ENCODE measurements at places on chromosomes 6 and 20.

GRCh38 chr6:64288351-64288750 lies 652.7 kb downstream of the PHF3 start:
- no peak for DNase-seq

GRCh38 chr20:17647391-17648314 lies 34.4 kb downstream of the RRBP1 start:
- no peak for DNase-seq

DNA sequence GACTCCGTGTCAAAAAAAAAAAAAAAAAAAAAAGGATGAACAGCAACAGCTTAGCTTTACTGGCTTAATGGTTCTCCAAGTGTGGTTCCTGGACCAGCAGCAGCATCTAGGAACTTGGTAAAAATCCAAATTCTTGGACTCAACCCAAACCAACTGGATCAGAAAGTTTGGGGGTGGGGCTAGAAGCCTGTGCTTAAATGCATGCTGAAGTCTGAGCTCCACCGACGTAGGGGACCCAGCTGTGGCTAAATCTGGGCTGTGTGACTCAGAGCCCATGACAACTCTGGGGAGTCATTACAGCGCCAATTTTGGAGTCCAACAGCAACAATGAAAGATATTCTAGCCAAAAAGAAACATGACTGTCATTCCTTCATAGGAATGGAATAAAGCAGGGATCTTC lies 13.6 kb upstream of the CHD6 start:
- no peak for DNase-seq

DNA sequence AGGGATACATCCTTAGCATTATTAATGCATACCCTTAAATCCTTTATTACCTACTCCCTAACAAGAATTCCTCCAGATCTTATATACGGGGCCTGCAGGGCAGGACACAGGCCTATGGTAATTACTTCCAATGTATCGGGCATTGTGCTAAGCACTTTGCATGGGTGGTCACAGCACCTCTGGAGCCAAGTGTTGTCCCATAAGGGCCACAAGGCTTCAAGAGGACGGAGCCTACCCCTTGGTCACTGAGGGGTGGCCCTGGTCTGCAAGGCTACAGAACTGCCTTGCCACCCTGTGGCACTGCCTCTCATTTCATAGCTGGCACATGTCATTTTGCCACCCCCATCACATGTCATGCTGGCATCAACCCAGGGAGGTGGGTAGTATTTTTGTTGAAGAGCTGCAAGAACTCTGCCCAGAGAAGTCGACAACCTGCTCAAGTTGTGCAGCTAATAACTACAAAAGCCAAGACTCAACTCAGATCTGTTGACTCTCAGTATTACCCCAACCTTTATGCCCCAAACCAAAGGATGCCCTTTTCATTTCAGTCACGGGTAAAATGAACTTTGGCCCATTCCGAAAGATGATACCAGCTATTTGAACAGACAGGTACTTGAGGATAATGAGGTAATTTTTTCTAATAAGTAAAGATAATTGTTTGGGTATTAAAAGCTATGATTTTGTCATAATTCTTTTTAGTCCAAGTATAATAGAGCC lies 144.1 kb upstream of the AKAP12 start:
- DNase-seq, result no peak

DNA sequence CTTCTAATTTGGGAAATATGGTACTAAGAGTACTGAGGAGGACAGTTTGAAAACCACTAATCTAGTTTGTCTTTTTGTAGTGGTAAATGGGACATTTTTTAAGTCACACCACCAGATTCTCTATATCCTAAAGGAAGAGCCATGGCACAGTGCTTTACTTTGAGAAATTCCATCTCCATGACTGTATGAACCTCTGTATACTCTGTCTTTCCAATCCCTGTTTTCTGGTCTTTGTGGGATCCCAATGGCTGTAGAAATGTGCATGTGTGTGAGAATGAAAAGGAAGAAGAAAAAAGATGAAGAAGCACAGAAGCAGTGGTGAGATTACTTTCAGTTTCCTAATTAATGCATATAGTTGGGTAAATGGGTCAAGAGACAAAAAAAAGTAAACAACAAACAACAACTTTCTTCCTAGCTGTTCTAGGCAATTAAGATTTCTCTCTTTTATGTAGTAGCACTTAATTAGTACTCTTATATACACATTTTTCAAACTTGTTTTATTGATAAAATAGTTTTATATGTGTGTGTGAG lies 141.2 kb upstream of the HCRTR2 start:
- DNase-seq, result no peak

- DNase-seq, result peak; percentile 75
Measured at GRCh38 chr6:25991785-25992412, 29.3 kb downstream of the TRIM38 start.

- DNase-seq, result no peak
Measured at GRCh38 chr6:119280668-119281067, 68.9 kb downstream of the MAN1A1 start.

DNA sequence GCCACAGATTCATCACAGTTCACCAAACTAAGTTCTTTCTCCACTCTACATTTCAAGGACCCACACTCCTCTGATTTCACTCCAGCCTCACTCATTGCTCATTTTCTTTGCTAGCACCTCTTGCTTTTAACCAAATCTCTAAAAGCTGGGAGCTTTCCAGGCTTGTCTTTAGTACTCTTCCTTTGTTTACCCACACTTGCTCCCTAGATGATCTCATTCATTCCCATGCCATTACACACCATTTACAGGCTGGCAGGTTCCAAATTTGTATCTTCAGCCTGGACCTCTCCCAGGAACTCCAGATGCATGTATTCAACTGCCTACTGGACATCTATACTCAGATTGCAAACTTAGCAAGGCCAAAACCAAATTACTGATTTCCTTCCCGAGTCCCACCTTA lies 5.3 kb upstream of the GUCA1B start:
- DNase-seq, result no peak

- DNase-seq, result no peak
Measured at GRCh38 chr6:125279961-125280360, 21.8 kb downstream of the HDDC2 start.

GRCh38 chr6:113558431-113558830 lies 298.7 kb upstream of the MARCKS start:
- no peak for DNase-seq

DNA sequence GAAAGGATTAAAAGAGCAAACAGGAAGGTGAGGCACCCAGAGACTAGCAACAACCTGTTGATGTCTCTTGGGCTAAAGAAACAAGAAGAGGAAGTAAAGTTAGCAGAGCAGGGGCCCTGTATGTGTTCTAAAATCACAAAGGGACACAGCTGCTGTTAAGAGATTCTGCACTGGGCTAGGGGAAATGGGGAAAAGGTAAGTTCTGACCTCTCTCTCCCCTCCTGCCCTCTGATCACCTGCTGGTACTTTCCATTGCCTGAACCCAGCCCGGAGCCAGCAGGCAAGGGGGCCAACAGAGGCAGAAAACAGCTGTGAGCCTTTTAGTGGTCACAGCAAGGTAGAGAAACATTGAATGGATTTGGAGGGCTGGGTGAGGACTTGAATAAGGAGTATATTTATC lies 13.5 kb upstream of the CNR1 start:
- DNase-seq, result no peak

DNA sequence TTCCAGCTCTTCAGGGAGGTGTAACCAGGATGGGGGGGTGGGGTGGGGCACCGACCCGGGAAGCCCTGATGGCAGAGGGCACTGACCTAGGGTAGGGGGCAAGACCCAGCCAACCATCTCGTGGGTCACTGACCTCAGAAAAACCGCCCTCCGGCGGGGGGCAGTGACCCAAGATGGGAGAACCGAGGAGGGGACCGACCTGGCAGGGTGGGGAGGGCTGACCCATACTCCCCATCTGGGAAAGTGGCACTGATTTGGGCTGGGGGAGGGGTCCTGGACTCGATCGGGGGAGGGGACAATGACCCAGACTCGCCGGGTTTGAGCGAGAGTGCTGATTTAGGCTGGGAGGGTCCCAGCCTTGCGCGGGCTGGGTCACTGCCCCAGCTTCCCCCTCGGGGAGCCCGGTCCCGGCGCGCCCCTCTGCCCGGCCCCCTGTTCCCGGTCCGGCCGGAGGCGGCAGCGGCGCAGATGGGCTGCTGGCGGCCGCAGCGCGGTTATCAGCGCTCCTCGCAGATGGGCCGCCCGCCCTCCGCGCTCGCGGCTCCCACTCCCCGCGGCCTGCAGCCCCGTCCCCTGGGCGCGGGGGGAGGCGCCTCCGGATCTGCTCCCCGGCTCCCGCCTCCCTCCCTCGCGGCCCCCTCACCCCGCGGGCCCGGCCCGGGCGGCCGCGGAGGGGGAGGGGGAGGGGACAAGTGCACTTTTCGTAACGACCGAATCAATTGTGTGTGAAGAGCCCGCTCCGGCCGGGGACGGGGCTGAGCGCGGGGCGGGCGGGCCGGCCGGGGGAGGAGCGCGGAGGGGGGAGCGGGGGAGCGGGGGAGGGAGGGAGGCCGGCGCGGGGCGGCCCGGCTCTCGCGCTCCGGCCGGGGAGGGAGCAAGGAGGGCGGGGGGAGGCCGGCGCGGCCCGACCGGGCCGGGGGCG lies 2.2 kb downstream of the NOL4L start:
- no peak for DNase-seq

DNA sequence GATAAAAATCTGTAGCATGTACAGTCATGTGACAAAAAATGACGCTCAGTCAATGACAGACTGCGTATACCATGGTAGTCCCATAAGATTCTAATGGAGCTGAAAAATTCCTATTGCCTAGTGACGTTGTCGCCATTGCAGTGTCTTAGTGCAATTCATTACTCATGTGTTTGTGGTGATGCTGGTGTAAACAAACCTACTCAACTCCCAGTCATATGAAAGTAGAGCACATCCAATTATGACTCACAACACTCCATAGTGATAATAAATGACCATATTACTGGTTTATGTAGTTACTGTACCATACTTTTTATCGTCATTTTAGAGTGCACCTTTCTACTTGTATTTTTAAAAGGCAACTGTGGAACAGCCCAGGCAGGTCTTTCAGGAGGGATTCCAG lies 45.0 kb downstream of the TFAP2A start:
- no peak for DNase-seq

DNA sequence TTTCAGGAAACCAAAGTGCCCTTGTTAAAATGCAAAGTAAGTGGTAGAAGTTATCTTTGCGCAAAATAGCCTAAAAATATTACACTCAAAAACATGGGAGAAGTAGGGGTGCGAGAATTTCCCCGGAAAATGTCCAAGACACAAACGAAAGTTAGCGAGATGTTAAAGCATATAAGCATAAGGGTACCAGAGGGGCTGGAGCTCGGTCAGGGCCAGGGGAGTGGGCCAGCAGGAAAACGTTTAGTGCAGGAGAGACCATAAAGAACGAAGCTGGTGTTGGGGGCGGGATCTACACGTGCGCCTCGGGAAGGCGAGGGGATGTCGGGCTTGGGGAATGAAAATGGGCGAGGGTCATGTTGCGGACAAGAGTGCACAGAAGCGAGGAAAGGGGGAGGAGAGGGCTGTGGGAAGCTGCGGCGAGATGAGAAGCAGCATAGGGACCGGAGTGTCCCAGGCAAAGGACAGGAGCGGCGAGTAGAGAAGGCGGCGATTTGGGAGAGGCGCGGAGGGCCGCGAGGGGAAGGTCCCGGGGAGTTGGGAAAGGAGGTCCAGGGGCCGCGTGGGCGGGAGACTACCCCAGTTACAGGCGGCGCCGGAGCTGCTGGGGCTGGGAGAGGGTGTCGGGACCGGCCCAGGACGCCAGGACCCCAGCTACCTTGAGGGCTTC lies 600 bp downstream of the XPO5 start:
- DNase-seq, result no peak

- no peak for DNase-seq
Measured at GRCh38 chr20:19322061-19322985, 109.9 kb downstream of the SLC24A3 start.

DNA sequence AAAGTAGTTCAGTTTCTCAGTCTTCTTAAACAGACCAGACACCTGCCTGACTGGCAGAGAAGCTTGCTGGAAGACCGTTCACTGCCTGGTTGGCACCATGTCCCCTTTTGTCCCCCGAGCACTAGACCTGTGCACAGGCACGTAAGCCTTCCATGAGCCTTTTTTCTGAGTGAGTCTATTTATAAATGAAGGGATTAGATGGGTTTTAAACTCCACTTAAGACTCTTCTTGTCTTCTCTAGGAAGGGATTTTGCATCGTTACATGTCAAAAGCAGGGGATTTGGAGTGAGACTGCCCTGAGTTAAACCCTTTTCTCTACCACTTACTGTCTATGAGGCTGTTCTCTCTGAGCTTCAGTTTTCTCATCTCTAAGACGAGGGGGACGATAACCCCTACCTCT lies 37.6 kb downstream of the STK35 start:
- no peak for DNase-seq
